ENCODE measurements at places on chromosomes 7 and 10.

DNA sequence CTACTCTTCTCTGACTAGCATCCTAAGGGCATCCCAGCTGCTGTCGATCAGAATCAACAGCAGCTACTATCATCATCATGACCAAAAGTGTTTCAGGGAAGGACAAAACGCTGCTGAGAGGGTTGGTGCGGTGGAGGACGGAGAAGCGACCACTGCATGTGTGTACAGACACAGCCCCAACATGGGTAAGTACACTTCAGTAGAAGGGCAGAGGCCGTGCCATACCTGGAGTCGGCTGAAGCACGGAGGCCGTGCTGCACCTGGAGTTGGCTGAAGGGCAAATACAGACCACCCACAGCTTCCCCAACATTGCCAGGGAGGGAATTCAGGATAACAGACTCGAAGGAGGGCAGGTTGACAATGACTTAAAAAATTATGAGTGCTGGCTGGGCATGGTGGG, 67.8 kb upstream of the CYTH3 start:
- DNase-seq: no peak

DNA sequence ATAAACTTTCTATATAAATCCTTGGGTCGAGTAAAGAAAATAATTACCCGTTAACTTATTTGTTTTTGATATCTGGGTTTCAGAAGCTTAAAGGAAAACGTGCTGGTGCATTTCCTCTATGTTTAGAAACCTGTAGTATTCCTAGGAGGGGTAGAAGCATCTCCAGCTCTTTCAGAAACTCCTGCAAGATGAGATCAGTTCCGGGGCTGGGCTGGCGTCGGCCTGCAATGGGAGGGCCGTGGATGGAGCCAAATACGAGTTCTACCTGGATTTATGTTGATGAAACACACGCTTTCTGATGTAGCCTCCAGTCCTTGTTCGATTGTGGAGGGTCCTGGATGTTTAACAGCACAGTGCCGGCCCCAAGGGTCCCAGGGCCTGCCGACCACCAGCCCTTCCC, 35.8 kb upstream of the DIP2C start:
- DNase-seq: no peak

DNA sequence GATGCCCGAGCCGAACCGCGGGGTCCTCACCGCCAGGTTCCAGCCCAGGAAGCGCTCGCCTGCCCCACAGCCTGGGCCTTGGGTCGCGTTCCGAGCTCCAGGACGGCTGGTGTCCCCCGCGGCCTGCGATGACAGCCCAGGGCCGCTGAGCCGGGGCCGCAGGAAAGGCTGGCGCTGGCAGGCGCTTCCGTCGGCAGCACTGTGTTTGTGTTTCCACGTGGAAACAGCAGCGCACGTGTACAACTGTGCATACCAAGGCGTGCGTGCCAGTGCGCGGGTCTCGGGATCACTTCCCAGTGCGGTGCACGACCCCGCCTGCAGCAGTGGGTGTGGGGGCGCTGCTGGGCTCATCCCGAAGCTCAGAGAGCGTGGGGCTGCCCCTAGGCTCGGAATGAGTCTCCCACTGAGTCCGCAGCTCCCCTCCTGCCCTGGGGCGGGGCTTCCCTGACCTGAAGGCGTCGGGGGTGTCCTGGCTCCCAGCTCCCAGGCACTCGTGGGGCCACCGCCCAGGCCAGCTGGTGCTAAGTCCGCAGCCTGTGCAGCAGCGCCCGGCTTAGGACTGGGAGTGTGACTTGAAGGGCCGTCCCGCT, 17.2 kb downstream of the AP5Z1 start:
- no peak for DNase-seq

DNA sequence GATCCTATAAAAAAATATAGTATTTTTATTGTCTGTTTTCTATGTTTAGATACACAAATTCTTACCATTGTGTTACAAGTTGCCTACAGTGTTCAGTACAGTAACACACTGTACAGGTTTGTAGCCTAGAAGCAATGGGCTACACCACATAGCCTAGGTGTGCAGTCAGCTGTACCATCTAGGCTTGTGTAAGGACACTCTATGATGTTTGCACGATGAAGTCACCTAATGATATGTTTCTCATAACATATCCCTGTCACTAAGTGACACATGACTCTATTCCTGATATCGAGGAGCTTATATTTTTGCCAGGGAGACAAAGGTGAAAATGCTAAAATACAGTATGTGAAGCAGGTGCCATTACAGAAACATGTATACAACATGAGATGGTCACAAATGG, 18.6 kb downstream of the ZNF25 start:
- no peak for DNase-seq

GRCh38 chr7:3846738-3847137, 545.7 kb downstream of the SDK1 start:
- no peak for DNase-seq

GRCh38 chr7:2967705-2968104, 76.0 kb downstream of the CARD11 start:
- no peak for DNase-seq

GRCh38 chr10:91924212-91925021, 847 bp downstream of the BTAF1 start:
- DNase-seq: no peak

DNA sequence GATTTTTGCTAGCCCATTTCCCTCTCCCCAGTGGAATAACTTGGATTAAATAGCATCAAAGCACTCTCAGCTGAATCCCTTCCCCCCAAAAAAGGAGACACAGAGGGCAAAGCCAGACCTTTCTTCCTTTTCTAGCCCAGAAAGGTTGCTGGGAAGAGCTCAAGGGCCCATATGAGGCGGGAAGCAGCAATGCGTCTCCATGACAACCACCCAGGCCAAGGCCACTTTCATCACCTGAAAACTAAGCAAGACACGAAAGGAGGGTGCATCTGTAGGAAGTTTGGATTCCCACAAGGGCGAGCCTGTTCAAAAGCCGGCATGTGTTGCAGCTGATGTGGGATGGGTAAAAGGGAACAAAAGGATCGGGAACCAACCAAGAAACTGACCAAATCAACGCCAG, 229.1 kb downstream of the PLXNA4 start:
- DNase-seq: no peak

DNA sequence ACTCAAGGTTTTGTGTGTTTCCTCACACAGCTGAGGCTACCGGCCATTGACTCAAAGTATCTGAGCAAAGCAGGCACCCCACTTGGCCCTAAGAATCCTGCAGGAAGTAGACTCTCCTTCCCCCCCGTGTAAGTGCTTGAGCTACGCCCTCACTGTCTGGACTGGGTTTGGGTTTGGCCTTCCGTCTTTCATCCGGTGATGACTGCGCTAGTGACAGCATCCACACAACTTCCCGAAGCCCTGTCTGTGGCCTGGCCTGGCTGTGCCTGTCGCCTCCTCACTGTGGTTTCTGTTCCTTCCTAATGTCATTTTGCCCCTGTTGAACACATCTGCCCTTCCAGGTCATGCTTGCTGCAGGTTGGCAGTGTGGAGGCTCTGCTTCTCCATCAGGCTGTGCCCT, 14.5 kb downstream of the C7orf57 start:
- DNase-seq: no peak

- no peak for DNase-seq
These were observed 8.6 kb downstream of the PSAP start for GRCh38 chr10:71842422-71842821.

DNA sequence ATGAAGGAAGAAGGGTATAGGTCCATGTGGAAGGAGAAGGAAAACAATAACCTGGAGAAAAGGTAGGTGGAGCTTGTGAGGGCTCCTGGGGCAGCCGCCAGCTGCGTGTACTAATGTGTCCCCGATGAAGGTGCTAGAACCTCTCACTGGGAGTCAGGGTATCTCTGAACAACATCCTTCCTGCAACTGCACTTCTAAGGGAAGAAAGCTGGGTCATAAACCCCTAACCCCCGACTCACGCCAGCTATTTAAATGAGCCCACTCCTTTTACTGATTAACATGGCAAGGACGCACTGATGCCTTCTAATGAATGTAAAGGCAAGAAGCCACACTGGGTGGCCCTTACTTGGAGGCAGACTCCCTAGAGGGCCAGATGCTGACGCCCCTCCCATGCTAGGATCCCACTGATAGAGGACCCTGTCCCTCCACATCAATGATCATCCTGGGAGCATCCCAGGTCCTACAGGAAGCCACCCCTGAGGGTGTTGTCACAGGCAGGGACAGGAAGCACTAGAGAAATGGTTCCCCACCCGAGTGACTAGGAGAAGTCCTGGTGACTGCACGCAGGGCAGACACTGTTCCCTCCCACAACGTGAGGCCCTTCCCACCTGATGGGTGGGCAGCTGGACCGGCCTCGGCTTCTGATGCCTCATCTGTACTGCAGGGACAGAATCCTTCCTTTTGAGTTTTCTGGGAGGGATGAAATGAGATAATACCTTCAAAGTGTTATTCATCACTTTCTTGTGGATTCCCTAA, 20.4 kb downstream of the JCAD start:
- DNase-seq: no peak
